Thoracic aorta (tissue), 2 donors: ENCODE measurements at places on chromosomes 2 and 18. TPM values are rescaled to one million over a fixed set of nuclear protein-coding genes. Genes with fewer than 3 reads are reported as not detected.
A peak's percentile ranks its signal among the peaks of the same experiment; 100 is the strongest.

Gene RAPH1
- total RNA-seq, result 44.8 TPM

Gene REG3A
- 2.8 TPM for total RNA-seq

Gene TWIST2
- total RNA-seq, result 41.4 TPM

Gene CEBPZOS
- 13.7 TPM for total RNA-seq

Gene IL36RN
- total RNA-seq, result not detected

Gene TRIM43B
- not detected for total RNA-seq

Gene SLC8A1
- 31.2 TPM for total RNA-seq

Gene COLEC12
- 19.3 TPM for total RNA-seq

Gene PROC
- not detected for total RNA-seq

Gene DSC2
- total RNA-seq, result 2.7 TPM

Gene RESP18
- total RNA-seq, result not detected

DNA sequence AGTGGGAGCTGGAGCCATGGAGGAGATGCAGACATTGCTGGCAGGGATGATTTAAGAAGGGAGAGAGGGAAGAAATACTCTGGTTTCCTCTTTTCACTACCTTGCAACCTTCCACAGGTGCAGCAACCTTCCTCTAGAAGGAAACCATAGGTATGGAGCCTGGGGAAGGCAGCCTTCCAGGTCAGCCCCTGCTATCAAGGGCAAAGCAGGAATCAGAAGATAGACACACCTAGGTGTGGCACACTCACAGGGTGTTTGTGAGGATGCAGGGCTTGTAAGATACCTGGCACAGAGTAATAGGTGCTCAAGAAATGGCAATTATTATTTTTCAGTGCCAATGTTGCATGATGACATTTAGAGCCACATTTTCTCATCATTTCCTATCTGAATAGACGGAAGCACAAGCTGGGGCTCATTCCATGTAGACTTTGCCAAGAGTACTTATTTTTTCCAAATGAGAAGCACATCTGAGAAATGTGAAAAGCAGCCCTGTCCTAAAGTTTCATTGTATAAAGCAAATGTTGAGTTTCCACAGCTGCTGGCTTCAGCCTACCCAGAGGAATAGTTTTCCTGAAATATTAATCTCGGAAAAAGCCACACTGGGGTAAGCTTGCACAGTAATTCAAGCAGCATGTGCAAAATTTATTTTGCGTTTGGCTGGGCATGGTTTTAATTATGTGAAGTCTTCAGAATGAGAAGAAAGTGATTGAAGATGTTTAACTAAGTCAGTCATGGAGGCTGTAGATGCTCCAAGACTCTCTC is 20.6 kb downstream of the EVA1A start:
- DNase-seq, result no peak

GRCh38 chr2:189254268-189254883 is 74.8 kb upstream of the COL5A2 start:
- peak; percentile 23 for DNase-seq

GRCh38 chr2:200081236-200081635 is 125.9 kb downstream of the MAIP1 start:
- DNase-seq, result no peak

- DNase-seq, result no peak
Measured at GRCh38 chr2:33929467-33929866, 330.4 kb upstream of the FAM98A start.

GRCh38 chr2:5692561-5693286 is 540 bp downstream of the SOX11 start:
- DNase-seq, result no peak

- DNase-seq, result no peak
Measured at GRCh38 chr18:62522178-62522503, 684 bp upstream of the ZCCHC2 start.

GRCh38 chr2:143158551-143159485 is 29.6 kb downstream of the ARHGAP15 start:
- DNase-seq, result no peak

GRCh38 chr18:68263481-68263880 is 451.4 kb downstream of the TMX3 start:
- no peak for DNase-seq

DNA sequence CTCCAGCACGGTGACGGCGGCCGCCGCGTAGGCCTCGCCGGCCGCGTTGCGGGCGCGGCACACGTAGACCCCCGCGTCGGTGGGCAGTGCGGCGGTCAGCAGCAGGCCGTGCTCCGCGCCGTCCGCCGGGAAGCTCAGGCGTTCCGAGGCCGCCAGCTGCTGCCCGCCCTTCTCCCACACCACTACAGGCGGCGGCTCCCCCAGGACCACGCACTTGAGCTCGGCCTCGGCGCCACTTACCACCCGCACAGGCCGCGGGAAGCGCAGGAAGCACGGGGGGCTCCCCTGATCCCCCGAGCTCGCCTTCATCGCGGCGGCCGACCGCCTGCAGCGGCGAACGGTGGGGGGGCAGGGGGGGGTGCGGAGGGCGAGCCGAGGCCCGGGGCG is 422 bp downstream of the OBSL1 start:
- no peak for DNase-seq

DNA sequence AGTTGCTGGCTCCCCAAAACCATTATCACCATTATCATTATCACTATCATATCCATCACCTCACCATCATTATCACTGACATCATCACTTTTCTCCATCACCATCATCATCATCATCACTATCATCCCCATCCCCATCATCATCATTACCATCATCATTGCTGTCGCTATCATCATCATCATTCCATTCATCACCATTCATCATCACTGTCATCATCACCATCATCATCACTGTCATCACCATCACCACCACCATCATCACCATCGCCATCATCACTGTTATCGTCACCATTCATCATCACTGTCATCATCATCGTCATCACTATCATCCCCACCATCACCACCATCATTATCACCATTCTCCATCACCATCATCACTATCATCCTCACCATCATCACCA is 9.0 kb downstream of the HPCAL1 start:
- no peak for DNase-seq

DNA sequence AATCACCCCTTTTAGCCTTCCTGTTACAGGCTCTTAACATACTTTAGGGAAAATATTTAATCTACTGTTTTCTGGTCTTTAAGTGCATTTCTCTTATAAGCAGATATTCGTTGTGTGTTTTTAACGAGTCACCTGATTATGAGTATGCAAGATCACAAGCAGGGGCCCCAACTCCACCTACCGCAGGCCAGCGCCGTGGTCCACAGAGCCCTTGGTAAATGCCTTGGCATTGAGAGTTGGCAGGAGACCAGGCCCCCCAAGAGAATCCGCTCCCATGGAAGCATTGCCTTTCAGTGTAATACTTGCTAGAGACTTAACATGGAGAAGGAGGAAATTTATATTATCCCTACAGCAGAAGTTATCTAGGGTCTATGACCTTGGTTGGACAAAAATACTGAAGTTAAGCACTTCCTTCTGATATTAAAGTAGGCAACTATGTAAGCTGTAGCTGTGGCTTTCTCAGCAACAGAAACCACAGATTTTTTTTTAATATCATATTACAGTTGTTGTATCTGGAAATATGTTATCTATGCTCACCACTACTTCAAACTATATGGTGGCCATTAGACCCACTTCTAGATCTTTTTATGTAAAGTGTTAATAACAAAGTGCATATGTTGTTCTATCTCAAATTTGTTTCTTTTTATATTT is 241.8 kb upstream of the MGAT5 start:
- no peak for DNase-seq

DNA sequence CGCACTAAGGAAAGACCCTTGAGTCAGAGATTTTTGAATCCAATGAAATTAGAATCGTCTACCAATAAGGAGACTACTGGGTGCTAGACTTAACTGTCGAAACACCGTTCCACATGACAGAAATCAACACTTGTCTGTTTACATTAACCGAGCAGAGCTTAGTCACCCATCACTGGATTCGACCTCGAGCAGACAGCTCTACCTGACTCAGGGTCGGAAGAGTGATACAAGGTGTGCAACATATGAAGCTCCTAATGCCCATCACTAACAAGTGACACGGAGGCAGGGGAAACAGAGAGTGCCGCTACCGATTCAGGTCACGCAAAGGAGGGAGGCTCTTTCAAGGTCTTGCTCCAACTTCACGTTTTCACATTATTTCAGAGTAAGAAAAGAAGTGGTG is 54.2 kb upstream of the FZD5 start:
- DNase-seq, result no peak

DNA sequence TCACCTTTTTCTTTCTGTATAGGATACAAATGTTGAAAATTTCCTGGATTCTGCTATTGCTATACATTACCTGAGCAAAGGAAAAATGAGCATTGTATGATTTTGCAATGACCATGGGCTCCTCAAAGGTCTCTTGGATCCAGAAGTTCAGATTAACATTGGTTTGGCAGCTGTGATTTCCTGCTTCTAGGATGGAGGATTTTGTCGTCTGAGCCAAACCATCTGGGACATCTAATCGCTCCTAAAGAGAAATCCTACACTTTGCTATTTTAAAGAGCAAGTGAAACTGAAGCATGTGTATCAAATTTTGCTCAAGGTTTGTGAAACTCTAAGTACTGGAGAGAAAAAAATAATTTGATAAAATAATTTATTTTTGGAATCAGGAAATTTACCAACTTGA is 115.1 kb upstream of the ST6GAL2 start:
- DNase-seq, result no peak

DNA sequence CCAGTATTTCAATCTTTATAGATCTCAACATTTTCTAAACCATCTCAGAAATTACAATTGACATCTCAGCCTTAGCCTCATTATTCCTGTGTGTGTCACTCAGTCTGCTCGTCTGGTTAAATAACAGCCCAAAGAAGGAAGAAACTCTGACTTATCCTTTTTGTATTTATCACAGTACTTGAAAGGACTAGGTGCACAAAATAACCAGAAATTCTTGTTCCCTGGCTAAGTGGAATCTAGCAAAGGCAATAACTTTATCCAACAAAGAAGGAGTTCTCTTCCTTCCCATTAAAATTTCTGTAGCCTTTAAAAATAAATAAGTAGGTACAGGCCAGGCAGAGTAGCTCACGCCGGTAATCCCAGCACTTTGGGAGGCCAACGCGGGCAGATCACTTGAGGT is 139.9 kb upstream of the PID1 start:
- DNase-seq, result no peak

DNA sequence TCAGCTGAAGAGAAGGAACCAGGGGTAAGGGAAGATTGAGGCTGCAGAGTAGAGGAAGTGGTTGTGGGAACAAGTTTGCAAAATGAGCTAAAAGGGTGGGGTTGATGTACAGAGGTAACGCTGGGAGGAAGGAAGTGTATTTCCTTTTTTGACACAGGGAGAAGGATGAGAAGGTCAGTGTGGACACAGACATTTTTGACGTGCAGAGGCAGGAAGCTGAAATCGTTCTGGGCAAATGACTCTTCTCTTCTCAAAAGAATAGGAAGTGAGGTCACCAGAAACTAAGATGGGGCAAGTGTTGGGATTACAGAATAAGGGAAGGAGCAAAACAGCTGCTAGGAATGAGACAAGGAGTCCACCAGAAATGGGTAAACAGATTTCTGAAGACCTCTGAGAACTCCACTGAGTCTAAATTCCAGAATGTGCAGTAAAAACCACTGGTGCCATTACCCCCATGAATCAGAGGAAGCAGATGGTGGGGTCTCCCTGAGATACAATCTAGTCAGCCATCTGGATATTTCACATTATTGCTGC is 20.0 kb upstream of the RNF149 start:
- no peak for DNase-seq

DNA sequence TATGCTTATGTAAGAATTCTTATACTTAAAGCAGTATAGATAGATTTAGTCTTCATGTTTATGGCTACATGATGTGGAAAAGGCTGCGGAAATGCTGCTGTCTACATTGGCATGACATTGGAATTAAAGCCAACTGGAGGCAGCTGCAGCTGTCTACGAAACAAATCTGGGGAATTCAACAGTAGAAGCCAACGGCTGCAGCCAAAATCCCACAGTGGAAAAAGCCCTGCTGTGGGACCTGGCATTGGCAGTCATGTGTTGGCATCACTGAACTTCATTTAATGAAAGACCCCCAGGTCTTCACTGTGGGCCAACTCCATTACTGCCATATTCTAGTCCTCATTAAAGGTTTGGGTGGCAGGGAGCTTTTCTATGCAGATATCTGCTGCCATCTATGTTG is 223.6 kb downstream of the SLC8A1 start:
- DNase-seq, result no peak

GRCh38 chr2:64979744-64980143 is 9.5 kb upstream of the SLC1A4 start:
- DNase-seq, result no peak

GRCh38 chr2:118055512-118056164 is 32.6 kb upstream of the INSIG2 start:
- no peak for DNase-seq

DNA sequence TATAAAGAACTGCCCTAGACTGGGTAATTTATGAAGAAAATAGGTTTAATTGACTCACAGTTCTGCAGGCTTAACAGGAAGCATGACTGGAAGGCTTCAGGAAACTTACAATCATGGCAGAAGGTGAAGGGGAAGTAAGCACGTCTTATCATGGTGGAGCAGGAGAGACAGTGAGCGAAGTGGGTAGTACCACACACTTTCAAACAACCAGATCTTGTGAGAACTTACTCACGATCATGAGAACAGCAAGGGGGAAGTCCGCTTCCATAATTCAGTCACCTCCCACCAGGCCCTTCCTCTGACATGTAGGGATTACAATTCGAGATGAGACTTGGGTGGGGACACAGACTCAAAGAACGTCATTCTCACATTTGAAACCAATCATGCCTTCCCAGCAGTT is 260.1 kb upstream of the FAM98A start:
- no peak for DNase-seq

DNA sequence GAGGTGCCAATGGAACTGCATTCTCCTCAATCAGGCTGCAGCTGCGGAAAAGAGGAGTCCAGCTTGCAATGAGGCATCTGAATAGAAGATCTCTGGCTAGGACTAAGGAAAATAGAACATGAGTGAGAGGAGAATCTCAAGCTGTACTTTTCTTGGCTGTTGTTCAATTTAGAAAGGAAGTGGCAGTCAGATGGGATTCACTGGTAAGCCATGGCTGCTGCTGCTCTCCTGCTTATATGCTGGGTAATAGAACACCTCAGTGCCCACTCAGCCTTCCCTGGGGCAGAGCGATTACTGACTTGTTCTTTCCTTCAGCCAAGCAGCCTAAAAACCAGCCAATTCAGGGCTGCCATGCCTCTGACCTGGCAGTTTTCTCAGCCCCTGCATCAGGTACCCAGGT is 17.6 kb upstream of the CHST9 start:
- no peak for DNase-seq

DNA sequence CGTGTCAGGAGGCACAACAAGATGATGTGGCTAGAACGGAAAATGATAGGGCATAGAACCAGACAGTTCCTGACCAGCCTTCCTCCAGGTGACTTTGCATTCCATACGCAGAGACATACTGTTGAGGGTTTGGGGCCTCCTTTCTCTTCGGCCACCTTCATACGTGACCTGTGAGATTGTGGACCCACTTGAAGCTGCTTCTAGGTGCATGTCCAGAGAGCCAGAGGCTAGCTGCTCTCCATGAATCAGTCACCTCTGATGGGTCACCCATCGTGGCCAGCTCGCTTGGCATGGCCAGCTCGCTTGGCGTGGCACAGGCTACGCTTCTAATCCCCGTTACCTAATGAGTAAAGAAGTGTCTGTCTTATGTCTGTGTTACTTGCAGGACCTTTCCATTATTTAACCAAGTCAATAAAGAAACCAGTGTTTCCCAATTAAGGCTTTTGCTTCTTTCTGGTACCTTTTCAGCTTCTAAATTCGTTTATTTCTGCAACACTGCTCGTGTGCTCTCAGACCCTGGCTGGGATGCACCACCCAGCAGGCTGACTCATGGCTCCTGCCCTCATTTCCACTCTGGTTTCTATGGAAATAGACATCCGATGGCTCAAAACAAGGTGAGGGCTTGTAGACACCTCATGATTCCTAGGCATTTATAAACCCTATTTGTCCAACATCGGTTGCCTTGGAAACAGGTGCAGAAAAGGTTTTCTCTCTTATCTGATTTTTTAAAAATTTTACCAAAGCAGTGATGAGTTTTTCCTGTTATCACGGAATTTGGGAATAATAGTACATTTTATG is 86.7 kb upstream of the B3GNT7 start:
- no peak for DNase-seq
